Activated T-helper 1 cell treated with anti-CD3 and anti-CD28 coated beads, Interleukin-12 subunit alpha, Interleukin-12 subunit beta, Interleukin-2, Interleukin-4 antibody, amounts not matched to agents 30 ng/mL and 10 ng/mL and 1 ng/mL, durations not matched to agents 14 hours and 24 hours and 36 hours (primary cell): ENCODE measurements at places on chromosomes 12 and 14. TPM values are rescaled to one million over a fixed set of nuclear protein-coding genes. Genes with fewer than 3 reads are reported as not detected.

Gene EMC9
- total RNA-seq = 22.9 and 28.3 TPM in 2 replicates

DNA sequence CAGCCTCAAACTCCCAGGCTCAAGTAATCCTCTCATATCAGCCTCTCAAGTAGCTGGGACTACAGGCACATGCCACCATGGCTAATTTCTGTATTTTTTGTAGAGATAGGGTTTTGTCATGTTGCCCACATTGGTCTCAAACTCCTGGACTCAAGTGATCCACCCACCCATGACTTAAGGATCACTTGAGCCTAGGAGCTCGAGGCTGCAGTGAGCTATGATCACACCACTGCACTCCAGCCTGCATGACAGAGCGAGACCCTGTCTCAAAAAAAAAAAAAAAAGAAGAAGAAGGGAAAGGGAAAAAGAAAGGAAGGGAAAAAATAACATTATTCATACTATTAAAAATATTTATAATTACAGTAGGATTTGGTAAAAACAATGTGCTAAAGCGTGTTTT is 19.2 kb downstream of the EPS8 start:
- DNase-seq = no peak

GRCh38 chr12:109772622-109773321 is 59.1 kb downstream of the FAM222A start:
- no peak for DNase-seq

DNA sequence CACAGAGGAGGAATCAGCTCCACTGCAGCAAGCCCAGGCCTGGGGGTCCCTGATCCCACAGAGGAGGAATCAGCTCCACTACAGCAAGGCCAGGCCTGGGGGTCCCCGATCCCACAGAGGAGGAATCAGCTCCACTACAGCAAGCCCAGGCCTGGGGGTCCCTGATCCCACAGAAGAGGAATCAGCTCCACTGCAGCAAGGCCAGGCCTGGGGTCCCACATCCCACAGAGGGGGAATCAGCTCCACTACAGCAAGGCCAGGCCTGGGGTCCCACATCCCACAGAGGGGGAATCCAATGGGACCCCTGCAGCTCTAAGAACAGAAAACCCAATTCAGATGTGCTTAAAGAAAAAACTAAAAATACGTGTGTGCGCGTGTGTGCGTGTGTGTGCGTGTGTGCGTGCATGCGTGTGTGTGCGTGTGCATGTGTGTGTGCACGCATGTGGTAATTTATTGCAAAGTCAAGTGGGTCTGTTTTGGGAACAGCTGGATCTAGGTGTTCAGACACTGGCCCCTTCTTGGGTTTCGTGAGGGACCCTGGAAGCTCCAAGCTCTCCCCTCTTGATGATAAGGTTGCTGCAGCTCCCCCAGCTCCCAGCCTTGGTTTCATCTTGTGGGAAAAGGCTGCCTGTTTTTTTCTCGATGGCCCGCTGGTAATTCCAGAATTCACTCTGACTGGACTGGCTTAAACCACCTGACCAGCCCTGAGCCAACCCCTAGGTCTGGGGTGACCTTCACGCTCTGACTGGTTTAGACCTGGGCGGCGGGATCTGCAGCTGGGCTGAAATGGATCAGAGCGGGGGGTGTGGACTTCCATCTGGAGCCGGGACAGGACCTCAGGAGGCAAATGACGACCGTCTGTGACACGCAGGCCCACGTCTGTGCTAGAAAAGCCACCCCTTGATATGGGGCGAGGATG is 47.1 kb downstream of the GALNT9 start:
- no peak for DNase-seq

GRCh38 chr12:103269946-103270345 is 225.8 kb downstream of the C12orf42 start:
- DNase-seq = no peak

- DNase-seq = no peak
These were observed 8.7 kb downstream of the PHB2 start for GRCh38 chr12:6961695-6962284.

- no peak for DNase-seq
These were observed 175.7 kb upstream of the NUDT4 start for GRCh38 chr12:93201990-93202389.

Gene ITFG2
- 35.1 and 42.2 TPM in 2 replicates for total RNA-seq

GRCh38 chr14:101881426-101881825 is 82.9 kb upstream of the DYNC1H1 start:
- no peak for DNase-seq

Gene IL22
- total RNA-seq = 3.4 TPM in 2 replicates

Gene SPATS2
- 11.6 and 12.0 TPM in 2 replicates for total RNA-seq

Gene LIN52
- 15.9 and 17.2 TPM in 2 replicates for total RNA-seq

Gene SMCO2
- 0.99 and 1.8 TPM in 2 replicates for total RNA-seq

Gene B4GALNT1
- 4.4 and 4.6 TPM in 2 replicates for total RNA-seq

DNA sequence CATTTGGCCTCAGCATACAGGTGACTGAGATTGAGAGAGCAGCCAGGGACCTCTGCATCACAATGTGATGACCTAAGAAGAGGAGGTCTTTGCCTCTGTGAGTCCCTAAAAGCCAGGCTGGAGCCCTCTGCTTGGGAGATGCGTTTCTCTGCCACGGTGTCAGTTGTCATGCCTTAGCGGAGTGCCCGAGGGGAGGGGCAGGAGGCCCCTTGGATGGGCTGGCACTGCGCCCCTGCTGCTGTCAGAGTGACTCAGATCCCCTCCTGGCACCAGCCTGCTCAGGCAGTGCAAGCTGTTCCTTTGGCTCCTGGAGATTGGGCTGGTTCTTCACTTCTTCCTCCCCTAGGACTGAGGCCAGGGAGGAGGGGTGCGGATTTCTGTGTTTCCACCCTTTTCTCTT is 64.9 kb upstream of the KCNA5 start:
- no peak for DNase-seq
